ENCODE measurements at places on chromosomes 7 and 10. TPM values are rescaled to one million over a fixed set of nuclear protein-coding genes. Genes with fewer than 3 reads are reported as not detected.

DYNC1I1 gene
- 12.1 TPM for total RNA-seq

TMEM270 gene
- total RNA-seq = not detected

ARHGAP12 gene
- total RNA-seq = 30.0 TPM

TMEM26 gene
- total RNA-seq = 1.7 TPM

CDH23 gene
- total RNA-seq = 40.5 TPM

LIPJ gene
- 0.20 TPM for total RNA-seq

TRIM56 gene
- 22.3 TPM for total RNA-seq

HEPACAM2 gene
- total RNA-seq = not detected

LLCFC1 gene
- not detected for total RNA-seq

RBM17 gene
- total RNA-seq = 88.5 TPM

Measured in ovary (tissue), 10 donors.